Adrenal gland (tissue), 19 donors: ENCODE measurements at places on chromosomes 5 and 9. TPM values are rescaled to one million over a fixed set of nuclear protein-coding genes. Genes with fewer than 3 reads are reported as not detected.
A peak's percentile ranks its signal among the peaks of the same experiment; 100 is the strongest.

DNA sequence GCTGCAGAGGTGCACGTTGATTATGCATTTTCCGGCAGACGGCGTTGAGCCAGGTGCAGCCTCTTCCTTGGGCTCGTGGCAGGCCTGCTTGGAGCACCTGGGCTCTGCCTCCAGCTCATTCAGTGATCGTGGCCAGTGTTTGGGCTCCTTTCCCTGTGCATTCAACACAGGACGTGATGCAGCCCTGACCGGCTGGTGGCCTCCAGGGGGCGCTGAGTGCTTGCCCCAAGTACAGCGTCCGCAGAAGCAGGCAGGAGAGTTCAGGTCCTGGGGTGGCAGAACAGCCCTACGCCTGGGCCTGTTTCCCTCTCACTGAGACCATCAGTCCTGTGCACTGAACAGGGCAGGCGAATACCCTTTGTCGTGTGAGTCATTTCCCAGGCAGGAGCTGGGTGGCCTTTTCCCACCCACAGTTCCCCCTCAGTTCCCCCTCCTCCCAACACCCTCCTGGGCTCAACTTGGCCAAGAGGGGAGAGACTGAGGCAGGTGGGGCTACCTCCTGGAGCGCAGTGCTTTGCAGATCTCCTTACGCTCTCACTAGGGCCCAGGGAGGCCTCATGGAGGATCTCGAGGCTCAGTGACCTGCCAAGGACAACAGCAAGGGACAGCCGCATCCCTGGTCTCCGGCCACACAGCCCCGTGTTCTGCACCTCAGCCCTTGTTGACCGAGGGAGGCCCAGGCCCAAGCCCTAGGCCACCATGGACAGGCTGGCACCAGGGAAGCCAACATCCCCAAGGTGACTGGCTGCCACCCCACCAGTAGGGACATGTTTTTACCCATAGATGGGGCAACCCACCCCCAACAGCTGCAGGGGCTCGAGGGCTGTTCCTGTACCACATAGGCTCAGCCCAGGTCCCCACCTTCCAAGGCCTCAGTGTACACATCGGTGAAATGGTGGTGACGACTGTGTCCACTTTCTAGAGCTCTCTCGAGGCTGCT lies 52.9 kb downstream of the LRSAM1 start:
- peak; percentile 93 for DNase-seq
- no peak overlapping the region for H3K4me3 ChIP-seq
- H3K27me3 ChIP-seq, result no peaks in the 10 kb centered on the region
- no peaks in the 10 kb centered on the region for H3K36me3 ChIP-seq

DNA sequence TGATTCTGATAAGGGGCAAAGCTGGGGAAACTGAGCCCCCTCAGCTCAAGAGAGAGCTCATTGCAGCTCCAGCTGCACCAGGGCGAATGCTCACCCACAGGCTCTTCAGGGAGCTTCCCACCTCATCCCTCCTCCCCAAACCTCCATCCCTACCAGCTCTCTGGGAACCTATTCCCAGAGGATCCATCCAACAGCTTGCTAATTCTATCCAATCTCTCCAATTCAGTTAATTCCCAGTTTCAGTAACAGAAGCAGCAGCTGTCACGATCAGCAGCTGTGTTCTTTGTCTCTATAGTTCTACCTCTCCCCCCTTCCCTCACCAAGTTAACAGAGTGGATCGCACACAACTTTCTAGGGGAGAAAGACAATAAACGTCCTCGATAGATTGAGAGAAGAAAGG lies 135.5 kb upstream of the EFNA5 start:
- no peaks in the 10 kb centered on the region for H3K4me1 ChIP-seq
- H3K4me3 ChIP-seq, result no peak overlapping the region
- H3K36me3 ChIP-seq, result no peaks in the 10 kb centered on the region
- DNase-seq, result no peak
- H3K27ac ChIP-seq, result no peak overlapping the region

DNA sequence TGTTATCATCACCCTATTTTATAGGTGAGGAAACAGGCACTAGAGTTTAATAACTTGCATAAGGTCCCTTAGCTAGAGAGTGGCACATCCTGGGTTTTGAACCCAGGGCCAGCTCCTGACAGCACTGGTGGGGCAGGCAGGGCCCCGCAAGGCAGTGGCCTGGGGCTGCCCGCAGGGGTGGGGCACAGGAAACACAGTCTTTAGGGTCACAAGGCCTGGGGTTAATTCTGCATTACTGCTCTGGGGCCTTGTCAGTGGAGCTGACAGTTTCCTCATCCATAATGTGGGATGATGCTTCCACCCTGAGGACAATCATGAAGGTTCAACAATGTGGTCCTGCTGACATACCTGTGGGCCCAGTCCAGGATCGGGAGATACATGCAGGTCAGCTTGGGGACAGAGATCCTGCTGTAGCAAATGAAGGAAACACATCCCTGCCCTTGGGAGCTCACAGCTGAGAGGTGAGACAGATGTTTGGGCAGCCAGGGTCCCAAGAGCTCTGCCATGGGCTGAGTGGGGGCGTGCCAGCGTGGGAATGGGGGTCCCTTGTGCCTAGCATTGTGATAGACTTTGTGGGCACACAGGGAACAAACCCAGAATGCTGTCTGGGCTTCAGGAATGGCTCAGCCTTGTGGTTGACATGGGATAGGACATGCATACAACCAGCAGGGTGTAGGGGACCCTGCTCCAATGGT lies 14.7 kb downstream of the FGF18 start:
- H3K4me1 ChIP-seq, result no peaks in the 10 kb centered on the region
- no peaks in the 10 kb centered on the region for H3K36me3 ChIP-seq
- no peaks in the 10 kb centered on the region for H3K27me3 ChIP-seq
- no peak overlapping the region for H3K27ac ChIP-seq
- DNase-seq, result no peak
- no peak overlapping the region for H3K4me3 ChIP-seq

- H3K36me3 ChIP-seq, result no peaks in the 10 kb centered on the region
- no peaks in the 10 kb centered on the region for H3K4me1 ChIP-seq
- no peak overlapping the region for H3K4me3 ChIP-seq
- no peak for DNase-seq
These were observed 23.9 kb downstream of the GFI1B start for GRCh38 chr9:133002147-133003070.

Gene SPARC
- polyA plus RNA-seq, result 145 TPM

Gene MEF2C
- polyA plus RNA-seq, result 26.8 TPM

Gene IL33
- polyA plus RNA-seq, result 19.3 TPM

Gene SPATA31A1
- polyA plus RNA-seq, result not detected

Gene CFAP157
- polyA plus RNA-seq, result not detected

Gene HACD4
- polyA plus RNA-seq, result 1.7 TPM

Gene ABCA1
- 49.2 TPM for polyA plus RNA-seq
